ENCODE measurements at places on chromosomes 16 and 17.

DNA sequence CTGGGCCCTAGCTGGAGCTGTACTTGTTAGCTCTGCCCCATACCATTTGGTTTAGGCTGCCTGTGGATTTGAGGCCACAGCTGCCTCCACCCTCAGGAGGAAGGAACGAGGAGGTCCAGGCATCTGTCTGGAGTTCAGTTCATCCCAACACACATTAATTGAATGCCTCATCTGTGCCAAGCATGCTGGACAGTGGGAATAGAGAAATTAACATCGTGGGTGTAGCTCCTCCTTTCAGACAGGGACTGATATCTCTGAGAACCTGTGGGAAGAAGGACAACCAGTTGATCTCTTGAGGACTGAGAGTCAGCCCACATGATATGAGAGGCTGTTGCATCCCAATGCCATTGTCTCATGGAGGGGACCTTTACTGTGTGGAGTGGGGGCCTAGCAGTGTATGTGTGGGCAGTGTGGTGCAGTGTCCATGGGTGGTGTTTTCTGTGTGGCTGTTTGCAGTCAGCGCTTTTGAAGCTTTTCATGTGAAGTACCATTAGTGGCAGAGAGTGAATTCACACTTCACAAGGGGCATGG lies 29.4 kb upstream of the DDX52 start:
- no peak for DNase-seq

DNA sequence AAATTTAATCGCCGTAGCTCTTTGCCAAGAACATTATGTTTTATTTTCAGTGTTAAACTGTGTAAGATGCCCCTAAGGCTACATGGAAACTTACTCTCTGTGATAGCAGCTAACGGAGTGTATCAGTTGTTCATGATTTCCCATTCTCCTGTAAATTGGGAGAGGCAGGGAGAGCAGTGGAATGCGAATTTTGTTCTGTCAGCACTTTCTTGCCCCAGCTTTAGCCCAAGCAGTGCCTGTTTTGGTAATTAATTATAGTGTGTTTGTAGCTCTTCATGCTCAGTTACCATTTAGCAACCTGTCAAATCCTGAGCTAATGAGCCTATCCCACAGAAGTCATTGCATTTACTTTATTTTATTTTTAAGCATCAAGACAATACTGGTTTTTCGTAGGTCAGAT lies 475.1 kb upstream of the RBFOX1 start:
- DNase-seq, result no peak

- DNase-seq, result peak; percentile 85
Observed at GRCh38 chr17:4004517-4005295, 40.5 kb upstream of the ATP2A3 start.

GRCh38 chr17:78197147-78197832 lies 10.1 kb downstream of the AFMID start:
- no peak for DNase-seq

DNA sequence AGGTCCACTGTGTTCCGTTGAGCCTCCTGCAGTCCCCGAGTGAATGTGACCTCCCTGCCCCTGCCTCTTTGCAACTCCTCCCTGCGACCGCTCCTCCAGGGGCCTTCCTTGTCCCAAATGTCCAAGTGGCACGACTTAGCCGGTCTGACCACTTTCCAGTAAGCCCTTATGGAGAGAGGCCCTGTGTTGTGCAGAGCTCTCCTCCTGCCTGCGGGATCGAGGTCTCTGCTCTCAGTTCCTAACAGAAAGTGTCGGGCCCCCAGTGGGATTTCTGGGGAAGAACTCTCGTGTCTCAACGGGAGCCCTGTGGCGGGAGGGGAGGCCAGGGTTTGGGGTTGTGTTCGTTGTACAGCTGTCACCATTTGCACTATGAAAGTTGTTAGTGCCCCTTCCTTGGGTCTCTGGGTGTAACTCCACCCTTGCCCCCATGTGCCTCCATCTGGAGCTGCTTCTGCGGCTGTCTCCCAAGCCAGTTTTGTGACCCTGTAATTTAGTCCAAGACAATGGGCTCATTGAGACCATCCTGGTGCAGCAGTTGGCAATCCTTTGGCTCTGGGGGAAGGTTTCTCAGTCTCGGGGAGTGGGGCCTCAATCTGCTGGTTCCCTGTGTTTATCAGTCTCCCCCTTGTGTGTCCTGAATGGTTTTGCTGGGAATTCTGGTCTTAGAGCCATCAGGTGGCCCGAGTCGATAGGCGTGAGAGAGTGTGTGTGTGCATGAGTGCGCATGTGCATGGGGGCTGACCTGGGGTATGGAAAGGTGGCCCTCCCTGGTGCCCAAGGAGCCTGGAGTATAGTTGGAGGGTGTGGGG lies 234.5 kb downstream of the SEC14L1 start:
- DNase-seq, result peak; percentile 35

GRCh38 chr16:3182608-3183444 lies 5.2 kb upstream of the OR1F1 start:
- peak; percentile 73 for DNase-seq

DNA sequence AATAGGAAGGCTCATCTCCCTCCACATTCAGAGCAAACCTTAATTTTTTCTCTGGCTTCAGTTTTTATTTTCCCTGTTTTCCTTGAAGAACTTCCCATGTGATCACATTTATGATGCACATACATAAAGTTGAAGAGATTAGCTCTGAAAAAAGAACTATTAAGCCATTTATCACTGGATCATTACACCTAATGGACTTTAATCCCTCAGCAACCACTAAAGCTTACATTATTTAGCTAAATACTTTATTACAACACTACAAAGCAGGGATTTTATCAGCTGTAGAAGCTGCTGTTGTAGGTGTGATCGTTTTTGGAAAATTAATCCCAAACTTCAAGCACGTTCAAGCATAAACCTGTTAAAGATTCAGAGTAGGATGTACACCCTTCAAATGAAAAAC lies 21.1 kb downstream of the SMYD4 start:
- no peak for DNase-seq

GRCh38 chr16:24966031-24966430 lies 49.1 kb downstream of the ARHGAP17 start:
- no peak for DNase-seq

GRCh38 chr16:5003828-5004227 lies 29.9 kb downstream of the NAGPA start:
- DNase-seq, result no peak

DNA sequence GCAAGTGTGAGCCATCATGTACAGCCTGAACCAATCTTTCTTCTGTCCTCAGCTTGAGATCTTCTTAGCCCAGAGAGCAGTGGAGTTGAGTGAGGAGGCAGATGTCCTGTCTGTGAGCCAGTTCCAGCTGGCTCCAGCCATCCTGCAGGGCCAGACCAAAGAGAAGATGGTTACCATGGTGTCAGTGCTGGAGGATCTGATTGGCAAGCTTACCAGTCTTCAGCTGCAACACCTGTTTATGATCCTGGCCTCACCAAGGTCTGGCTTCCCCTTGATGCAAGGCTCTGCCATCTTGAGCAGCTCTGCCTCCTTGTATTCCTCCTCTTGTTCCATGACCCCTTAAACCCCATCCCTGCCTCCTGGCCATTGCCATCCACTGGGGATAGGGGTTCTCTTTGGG lies 9.6 kb downstream of the CDK5RAP3 start:
- DNase-seq, result no peak

DNA sequence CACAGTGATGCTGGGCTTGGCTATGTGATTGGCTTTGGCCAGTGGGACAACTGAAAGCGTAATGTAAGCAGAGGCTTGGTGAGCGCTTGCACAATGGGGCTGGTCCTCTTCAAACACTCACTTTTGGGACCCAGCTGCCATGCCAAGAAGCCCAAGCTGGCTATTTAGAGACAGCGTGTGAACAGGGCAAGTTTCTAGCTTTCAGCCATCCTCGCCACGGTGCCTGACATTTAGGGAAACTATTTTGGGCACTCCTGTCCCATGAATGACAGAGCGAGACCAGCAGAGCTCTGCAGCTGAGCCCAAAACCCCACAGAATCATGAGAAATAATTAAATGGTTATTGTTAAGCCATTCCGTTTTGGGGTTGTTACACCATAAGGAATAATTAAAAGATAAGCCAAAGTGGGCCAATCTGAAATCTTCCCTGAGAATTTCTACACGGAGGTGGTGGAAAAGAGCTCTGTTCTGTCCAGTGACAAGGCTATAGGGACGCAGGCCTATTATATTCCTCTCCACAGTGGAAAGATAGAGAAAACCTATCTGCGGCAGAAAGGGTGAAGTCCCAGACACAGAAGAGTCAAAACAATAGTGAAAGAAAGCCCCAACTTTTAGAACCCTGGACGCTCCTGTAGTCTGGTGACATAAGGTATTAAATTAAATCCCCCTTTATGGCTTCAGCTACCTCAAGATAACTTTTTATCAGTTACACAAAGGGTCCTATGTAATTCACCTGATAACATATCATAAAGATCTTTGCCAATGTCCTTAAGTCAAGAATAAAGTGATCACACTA lies 10.8 kb upstream of the RPRML start:
- no peak for DNase-seq

- DNase-seq, result peak; percentile 19
Observed at GRCh38 chr17:57781386-57782061, 36.4 kb upstream of the CCDC182 start.

GRCh38 chr16:1028524-1029258 lies 43.9 kb upstream of the SSTR5 start:
- no peak for DNase-seq

GRCh38 chr17:80421381-80422090 lies 6.6 kb downstream of the ENDOV start:
- no peak for DNase-seq

GRCh38 chr16:12062343-12063003 lies 85.9 kb downstream of the SNX29 start:
- no peak for DNase-seq

GRCh38 chr17:61248399-61248798 lies 151.2 kb upstream of the TBX2 start:
- DNase-seq, result no peak

DNA sequence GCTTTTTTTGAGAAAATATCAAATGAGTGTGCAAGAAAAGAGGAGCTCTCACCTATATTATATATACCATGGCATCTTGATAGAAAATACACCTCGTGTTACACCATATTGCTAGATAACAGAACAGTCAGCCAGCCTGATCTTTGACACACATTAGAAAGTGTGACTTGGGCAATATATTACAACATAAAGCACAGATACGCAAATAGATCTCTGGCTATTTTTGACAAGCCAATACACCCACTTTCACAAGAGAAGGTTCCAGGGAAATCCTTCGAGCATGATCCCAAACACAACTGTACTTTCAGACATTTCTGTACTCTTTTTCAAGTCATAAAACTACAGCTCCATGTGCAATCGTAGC lies 9.4 kb downstream of the GGA2 start:
- no peak for DNase-seq

DNA sequence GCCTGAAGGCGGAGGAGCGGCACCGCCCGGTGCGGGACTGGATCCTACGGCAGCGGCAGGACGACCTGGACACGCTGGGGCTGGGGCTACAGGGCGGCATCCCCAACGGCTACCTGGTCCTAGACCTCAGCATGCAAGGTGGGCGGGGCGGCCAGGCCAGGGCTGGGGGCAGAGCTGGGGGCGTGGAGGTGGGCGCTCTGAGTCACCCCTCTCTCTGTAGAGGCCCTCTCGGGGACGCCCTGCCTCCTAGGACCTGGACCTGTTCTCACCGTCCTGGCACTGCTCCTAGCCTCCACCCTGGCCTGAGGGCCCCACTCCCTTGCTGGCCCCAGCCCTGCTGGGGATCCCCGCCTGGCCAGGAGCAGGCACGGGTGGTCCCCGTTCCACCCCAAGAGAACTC lies 7.9 kb downstream of the MSLN start:
- DNase-seq, result no peak

- DNase-seq, result no peak
Observed at GRCh38 chr17:58668598-58668935, 23.3 kb downstream of the TEX14 start.

- no peak for DNase-seq
Observed at GRCh38 chr16:73915140-73915539, 381.5 kb upstream of the PSMD7 start.

DNA sequence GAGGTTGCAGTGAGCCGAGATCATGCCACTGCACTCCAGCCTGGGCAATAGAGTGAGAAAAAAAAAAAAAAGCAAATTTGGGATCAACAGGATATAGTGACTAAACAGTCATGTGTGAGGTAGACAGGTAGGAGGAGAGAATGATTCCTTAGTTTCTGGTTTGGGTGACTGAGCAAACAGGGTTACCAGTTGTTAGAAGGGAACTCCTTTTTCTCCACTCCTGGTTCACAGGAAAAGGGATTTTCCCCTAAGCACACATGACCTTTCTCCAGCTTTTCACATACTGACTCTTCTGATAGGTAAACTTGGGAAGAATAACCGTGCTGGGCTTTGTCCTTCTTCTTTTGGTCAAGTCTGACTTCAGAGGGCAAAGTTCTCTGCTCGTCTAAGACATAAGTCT lies 17.3 kb upstream of the WSCD1 start:
- DNase-seq, result no peak

DNA sequence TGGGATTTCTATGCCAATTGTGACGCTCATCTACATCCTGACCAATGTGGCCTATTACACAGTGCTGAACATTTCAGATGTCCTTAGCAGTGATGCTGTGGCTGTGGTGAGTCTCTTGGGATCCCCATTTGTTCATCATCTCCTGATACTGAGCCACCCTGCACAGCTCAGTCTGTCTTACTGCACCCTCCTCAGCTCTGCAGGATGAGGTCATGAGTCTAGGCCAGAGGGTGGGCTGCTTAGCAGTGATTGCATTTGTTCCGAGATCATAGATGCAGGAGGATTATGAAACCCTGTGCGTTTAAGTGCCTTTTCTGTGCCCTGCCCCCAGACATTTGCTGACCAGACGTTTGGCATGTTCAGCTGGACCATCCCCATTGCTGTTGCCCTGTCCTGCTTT lies 19.5 kb downstream of the SLC7A6OS start:
- no peak for DNase-seq

DNA sequence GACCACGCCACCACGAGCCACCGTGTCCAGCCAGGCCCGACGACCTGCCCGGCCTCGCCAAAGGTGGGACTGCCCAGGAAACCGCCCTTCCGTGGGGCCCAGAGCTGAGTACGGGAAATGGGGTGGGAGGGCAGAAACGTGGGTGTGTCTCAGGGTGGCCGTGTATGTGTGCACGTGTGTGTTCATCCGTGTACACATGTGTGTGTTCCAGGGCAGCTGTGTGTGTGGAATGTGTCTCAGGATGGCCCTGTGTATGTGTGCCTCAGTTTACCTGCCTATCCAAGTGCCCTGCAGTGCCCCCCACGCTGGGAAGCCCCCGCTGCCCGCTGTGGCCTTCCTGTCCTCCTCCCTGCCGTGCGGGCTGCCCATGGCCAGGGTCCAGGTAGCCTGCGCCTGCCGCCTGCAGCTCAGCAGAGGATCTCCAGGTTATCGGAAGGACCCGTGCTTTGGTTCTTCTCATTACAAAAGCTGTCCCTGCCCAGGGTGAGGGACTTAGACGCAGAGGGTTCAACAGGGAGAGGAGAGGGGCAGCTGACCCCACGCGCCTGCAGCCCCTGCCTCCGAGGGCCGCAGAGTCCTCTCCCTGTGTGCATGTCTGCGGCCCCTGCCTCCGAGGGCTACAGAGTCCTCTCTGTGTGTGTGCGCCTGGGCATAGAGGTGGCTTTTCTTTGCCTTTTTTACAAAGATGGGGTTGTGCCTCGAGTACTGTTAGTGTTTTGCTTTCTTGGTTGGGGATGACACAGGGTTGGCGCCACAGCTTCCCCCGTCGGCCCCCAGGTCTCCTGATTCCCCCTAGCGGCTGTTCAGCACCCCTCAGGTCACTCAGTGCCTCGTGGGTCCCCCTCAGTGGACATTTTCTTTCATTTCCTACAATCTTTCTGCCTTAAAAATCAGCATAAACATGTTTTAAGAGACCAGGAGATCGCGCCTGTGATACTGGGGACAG lies 23.6 kb downstream of the ZNF469 start:
- DNase-seq, result peak; percentile 50
